ENCODE measurements at places on chromosomes 5 and 9.
A peak's percentile ranks its signal among the peaks of the same experiment; 100 is the strongest.

DNA sequence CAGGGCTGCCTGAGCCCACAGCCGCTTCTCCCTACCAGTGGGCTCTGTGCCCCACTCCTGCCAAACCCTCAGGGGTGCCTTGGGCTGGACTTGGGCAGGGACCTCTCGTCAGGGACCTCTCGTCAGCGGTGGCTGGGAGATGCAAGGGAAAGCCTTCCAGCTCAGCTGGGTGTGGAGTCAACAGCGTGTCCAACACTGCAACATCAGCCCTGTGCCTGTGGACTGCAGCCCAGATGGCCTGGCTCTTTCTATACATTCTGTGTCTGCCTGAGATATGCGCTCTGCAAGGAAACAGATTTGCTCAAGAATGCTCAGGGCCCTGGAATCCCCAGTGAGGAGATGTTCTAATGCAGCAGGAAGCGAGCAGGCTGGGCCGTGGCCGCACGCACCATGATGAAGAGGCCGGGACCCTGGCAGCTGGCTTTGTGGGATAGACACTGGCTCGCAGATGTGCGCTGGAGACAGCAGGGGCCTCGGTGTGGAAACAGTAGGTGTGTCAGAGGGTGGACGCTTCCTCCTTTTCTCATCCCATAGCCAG is 85.0 kb upstream of the COL5A1 start:
- no peak for DNase-seq

DNA sequence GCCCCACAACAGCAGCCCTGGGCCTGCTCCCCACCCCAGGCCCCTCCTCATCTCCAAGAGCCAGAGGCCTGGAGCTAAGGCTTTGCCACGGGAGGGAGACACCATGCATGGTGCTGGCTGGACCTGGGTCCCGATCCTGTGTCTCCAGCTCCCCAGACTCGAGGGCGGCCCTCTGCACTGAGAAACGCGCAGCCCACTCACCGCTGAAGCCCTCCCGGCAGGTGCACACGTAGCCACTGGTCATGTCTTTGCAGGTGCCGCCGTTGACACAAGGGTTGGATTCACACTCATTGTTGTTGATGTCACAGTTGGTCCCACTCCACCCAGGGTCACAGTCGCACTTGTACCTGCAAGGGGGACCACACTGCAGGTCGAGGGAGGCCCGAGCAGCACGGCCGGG is 30.4 kb upstream of the SEC16A start:
- DNase-seq = no peak

DNA sequence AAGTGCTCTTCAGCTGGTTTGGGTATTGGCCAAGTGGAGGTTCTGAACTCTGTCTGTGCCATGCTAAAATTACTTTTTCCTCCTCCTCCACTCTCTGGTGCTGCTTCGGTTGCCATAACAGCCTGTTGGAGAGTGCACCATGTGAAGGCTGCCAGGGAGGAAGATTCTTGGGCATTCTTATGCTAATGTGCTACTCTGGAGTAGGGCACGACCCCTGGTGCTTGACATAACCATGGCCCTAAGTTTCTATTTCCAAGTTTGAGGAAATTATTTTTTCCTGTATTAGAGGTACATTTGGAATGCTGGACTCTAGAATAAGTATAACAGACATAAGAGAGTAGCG is 111.6 kb downstream of the ARHGAP26 start:
- DNase-seq = no peak

GRCh38 chr9:88988796-88989641 is 2.2 kb upstream of the S1PR3 start:
- peak; percentile 11 for DNase-seq

- DNase-seq = no peak
These were observed 17.9 kb downstream of the FRMD3 start for GRCh38 chr9:83520292-83520691.

GRCh38 chr9:105751761-105752160 is 57.4 kb downstream of the TMEM38B start:
- no peak for DNase-seq

GRCh38 chr9:119873877-119874276 is 504.6 kb upstream of the BRINP1 start:
- no peak for DNase-seq

GRCh38 chr9:36169708-36170107 is 520 bp downstream of the CCIN start:
- DNase-seq = no peak

DNA sequence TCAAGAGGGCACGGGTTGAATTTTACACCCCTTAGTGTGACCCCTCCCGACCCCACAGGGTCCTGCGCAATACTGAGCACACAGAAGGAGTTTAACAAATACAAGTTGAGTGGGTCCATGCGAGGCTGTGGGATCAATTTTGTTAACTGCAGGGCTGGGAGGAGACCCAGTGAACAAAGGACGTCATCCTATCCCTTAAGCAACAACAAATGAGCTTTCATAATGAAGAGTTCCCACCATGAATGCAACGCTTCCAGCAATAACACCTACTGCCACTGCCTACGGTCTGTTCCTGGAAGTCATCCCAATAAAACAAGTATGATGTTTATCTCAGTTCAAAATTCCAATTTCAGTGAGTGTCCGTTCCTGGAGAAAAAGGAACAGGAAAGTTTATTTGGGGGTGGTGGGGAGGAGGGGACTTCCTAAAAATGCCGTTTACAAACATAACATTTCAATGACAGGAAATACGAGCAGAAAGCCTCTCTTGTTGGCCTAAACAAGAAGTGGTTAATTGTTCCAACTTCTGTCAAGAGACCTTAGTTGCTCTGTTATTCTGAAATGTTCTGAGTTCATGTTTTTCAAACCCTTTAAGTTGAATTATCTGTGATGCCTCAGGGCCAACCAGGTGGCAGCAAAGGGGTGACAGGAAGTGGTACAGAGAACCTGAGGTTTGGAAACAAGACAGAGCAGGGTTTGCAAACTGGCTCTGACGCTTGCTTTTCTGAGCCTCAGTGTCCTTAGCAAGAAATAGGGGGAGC is 65.8 kb upstream of the PLPP6 start:
- peak; percentile 9 for DNase-seq
